ENCODE measurements at places on chromosomes 2 and 18.

DNA sequence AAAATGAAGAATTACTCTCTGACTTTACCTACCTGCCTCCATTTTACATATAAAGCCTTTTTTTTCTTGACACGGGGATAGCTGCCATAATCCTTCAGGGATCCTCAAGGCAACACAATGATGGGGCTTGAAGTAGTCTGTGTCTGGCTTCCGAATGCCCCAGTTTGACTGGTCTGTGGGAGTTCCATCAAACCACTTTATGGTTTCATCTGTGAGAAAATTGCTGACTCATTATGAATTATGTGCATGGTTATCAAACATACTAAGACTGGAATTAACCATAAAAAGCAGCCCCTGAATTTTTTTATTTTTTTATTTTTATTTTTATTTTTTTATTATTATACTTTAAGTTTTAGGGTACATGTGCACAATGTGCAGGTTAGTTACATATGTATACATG, 117.5 kb downstream of the PLA2R1 start:
- no peak for DNase-seq

- peak; percentile 44 for DNase-seq
Measured at GRCh38 chr2:234136461-234136860, 86.0 kb downstream of the SPP2 start.

GRCh38 chr2:176991411-176991810, 221.2 kb upstream of the HNRNPA3 start:
- no peak for DNase-seq

DNA sequence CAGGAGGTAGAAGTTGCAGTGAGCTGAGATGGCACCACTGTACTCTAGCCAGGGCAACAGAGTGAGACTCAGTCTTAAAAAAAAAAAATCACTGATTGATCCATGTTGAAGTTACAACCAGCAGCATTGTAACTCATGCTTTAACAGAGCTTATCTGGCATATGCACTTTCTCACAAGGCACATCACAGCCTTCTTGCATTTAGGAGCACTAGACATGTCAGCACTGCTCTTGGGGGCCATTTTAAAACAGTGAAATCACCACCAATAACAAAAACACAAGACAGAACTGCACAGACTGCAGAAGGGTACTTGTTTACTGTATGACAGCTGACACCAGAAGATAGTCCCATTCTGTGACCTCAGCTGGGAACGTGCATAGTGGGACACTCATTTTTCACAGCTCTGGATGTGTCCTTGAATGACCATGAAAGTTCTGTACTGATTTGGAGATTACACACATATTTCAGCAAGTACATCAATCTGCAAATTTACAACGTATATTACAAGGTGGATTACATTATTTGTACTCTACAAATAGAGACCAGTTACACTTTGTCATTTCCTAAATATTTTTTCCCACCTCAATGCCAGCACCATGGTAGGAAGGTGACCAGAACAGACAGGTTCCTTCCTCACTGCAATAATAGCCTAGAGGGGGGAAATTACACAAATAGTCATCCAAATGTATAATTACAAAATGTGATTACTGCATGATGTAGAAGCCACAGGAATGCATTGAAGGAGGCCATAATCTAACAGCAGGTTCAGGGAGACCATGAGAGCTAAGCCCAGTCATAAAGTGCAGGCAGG, 35.1 kb downstream of the CCBE1 start:
- DNase-seq = no peak

DNA sequence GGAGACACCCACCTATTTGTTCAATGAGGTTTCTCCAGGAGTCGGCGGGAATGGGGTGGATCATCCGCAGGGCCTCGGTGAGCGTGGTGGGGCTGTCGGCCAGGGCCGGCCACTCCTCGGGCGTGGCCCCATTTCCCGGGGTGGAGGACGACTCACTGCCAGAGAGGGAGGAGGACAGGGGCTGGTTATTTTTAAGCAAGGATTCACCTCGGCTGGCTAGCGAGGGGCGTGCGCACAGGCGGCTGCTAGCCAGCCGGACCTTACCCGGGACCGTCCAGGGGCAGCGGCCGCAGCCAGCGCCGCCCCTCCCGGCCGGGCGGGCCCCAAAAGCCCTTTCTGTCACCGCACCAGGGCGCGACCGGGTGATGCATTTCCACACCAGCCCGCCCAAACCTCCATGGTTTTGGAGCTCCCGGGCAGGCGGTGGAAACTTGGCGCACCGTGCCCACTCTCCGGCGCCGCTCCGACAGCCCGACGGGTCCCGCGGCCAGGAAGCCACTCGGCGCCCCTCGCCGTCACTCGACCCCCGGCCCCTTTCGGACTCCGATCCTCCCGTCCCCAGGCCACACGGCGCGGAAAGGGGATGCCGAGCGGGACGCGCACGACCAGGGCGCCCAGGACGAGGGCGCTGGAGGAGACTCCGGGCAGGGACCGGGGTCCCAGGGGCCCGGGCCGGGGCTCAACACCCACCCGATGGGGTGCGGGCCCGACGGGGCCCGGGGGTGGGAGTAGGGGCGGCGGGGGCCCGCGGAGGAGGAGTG, 57.1 kb downstream of the SNORC start:
- no peak for DNase-seq

GRCh38 chr2:55616551-55617174, 759 bp downstream of the PPP4R3B start:
- peak; percentile 65 for DNase-seq

DNA sequence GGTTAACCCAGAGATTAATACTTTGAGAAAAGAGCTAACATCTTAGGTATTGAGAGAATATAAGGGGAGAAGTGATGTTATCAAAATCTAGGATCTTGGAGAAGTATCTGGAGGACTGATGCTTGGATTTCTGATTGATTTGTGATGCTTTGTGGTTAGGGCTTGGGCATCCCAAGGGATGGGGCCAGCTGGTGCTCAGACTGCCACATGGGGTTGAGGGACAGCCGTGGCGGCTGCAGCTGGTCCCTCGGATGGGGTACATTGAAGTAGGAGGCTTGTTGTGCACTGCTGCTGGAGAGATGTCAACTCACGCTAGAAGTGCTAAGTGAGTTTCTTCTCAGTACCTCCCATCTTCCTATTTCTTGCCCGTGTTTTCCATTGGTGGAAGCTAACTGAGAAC, 22.4 kb downstream of the HRH4 start:
- no peak for DNase-seq

DNA sequence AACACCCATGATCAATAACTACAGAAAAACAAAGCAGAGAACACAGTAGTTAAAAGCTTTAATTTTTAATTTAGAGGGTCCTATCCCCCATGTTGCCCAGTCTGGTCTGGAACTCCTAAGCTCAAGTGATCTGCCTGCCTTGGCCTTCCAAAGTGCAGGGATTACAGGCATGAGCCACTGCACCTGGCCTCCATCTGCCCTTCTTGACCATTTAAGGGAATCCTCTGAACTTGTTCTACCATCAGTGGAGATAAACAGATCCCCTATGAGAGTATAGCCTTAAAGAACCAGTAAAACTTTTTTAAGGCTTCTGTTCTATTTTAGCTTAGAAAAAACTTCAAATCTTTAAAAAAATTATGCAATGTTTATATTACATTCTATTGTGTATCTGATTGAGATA, 13.5 kb upstream of the ATP5MC3 start:
- DNase-seq = no peak

DNA sequence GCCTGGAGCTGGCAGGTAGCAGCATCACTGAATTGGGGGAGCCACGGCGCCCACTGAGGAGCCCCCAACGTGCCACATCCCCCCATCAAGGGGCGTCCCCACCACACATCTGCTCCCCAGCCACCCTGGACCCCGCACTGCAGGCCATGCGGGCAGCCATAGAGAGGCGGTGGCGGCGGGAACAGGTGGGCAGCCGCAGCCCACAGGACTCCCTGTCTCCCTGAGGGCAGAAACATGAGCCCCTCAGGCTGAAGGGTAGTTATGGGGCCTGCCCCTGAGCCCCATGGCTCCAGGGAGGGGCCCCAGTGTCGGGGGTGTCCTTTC, 26.6 kb downstream of the CROCC2 start:
- no peak for DNase-seq

DNA sequence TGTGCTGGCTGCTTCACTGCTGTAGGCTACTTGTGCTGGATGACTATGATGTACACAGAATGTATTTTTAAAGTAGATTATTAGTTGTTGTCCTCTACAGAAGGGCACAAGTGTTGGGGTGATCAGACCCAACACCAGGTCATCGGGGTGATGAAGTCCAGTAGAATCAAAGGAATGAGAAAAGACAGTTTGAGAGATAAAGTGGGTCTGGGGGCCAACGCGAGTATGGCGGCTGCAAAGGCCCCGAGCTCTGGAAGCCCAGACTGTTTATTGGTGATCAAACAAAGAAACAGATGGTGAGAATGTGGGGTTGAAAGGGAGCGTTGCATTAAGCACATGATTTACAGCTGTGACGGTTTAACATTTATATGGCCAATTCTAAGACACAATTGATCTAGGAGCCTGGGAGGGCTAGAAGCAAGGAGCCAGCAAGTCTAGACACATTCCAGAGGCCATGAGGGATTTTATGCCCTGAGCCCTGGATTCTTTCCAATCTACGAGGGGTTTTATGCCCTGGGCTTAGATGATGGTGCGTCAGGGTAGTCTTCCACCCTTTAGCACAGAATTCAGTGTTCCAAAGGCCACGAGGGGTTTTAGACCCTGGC, 153.5 kb downstream of the AGPS start:
- no peak for DNase-seq

DNA sequence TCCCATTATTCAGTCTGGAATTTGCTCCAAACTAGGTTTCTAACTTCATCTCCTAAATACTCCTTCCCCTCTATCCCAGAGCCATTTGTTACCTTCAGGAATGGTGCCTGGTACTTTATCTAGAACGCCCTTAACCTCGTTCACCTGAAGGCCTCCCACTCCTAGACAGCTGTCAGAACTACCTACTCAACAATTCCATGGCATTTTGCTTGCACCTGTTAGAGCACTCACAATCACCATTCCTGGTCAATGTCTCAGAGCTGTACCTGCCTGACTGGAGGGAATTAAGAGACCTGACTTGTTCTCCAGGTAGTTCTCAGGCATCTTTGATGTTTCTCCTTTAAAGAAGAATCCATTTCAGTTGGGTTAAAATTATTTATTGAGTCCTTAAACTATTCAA, 88.9 kb downstream of the GAREM1 start:
- no peak for DNase-seq

DNA sequence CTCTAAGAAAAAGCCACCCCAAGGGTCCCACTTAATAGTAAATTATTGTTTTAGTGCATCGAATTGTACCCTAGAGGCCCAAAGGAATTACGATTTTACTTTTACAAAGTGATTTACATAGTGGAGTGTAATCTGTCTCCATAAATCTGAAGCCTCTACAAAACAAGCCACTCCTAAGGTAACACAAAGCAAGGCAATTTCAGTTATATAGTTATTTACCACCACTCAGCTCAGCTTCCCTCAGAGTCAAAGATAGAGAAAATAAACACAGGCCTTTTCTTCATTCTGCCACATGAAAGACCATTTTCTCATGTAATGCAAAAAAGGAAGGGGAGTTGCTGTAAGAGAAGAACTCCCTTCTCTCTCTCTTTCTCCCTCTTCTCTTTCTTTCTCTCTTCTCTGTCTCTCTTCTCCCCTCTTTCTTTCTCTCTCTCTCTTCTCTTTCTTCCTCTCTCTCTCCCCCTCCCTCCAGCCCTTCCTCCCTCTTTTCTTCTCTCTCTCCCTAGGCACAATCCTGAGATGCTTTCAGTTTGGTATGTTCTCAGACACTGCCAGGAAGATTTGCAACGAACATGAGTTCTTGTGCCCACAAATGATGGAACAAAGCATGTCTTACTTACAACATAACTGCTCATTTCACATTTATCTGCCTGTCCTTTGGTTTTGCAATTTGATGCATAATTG, 264.5 kb downstream of the BCL2 start:
- no peak for DNase-seq

DNA sequence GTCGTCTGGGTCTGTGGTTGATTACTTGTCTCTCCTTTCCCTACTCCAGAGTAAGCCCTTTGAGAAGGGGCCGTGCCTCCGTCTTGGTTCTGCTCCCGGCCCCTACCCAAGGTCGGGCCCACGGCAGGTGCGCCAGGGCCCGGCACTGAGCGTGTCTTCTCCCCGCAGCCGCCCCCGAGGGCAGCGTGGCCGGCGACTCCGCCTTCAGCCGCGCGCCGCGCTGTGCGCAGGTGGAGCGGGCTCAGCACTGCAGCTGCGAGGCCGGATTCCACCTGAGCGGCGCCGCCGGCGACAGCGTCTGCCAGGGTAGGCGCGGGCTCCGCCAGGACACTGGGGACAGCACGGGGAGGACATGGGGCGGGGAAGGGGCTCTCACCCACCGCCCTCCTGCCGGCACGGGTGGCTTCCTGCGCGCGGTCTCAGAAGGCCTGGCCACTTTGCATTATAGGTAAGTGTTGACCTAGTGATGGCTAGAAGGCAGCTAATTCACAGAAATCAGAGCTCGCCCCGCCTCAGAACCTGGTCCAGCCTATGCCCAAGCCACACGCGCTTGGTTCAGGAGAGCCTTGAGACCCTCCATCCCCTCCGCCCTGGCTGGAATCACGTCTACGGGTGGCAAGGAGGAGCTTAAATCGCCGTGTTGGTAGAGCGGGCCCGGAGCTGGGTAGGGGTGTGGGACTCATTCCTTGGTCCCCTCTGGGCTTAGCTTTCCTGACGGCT, 43.5 kb downstream of the FBLN7 start:
- DNase-seq = peak; percentile 78

GRCh38 chr2:176136374-176137251, 7.1 kb downstream of the HOXD8 start:
- DNase-seq = no peak

- no peak for DNase-seq
Measured at GRCh38 chr2:64220265-64220664, 76.0 kb upstream of the PELI1 start.

DNA sequence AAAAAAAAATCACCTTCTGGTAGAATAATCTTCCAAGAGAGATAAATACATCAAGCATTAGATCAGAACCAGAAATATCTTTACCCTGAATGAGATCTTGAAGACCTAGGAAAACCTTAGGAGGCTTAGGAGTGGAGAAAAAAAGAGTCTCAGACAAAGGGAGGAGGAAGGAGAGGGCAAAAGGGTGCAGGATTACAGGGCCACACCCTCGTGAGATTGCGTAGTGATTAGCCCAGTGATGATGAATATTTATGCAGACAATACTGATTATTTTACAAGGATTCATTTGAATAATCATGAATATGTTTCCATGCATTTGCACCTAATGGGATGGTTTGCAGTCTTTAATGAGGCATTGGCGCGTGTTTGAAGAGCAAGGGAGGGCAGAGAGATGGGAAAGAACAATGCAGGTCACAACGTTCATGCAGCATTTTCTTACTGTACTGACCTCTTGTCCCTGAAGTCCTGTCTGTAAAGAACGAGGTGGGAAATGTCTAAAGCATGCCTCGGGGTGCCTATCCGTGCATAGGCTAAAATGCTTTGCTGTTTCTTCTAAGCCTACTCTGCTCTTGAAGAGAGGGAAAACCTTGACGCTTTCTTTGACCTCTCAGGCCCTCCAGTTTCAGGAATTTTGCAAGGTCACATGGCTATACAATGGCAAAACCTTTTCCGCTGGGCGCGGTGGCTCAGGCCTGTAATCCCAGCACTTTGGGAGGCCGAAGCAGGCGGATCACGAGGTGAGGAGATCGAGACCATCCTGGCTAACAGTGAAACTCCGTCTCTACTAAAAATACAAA, 18.6 kb upstream of the ZNF532 start:
- DNase-seq = no peak

- no peak for DNase-seq
Measured at GRCh38 chr2:100213595-100213994, 71.2 kb upstream of the AFF3 start.

GRCh38 chr2:11968521-11968920, 222.1 kb downstream of the LPIN1 start:
- no peak for DNase-seq

All from CD4-positive, CD25-positive, alpha-beta regulatory T cell (primary cell).